ENCODE measurements at places on chromosomes 16 and 17.

- DNase-seq, result no peak
Measured at GRCh38 chr16:66678337-66678736, 18.2 kb downstream of the CMTM4 start.

GRCh38 chr17:37888881-37889280, 35.3 kb upstream of the TBC1D3K start:
- no peak for DNase-seq

DNA sequence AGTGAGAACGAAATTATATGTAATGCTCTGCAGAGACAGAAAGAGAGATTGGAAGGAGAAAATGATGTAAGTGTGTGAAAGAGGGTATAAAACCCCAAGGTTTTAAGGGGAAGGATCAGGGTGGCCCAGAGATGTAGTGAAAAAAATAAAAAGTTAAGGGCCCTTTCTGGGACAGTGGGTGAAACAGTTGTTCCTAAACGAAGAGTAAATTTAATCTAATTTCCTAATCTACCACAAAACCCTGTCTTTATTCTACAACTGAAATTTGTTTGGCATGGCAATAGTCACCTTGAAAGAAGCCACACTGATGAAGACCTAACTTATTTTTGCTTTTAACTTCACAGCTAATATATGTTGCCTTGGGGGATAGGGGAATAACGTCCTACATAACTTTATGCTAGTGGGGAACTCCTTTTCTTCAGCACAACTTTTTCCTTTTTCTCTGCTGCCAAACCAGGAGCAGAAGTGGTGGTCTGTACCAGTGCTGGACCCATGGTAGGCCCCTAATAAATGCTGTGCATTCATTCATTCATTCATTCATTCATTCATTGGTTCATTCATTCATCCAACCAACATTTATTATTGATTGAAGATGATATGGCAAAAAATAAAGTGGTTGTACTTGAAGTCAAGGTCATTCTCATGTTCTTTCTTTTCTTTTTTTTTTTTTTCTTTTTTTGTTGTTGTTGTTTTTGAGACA, 25.4 kb downstream of the CALCOCO2 start:
- no peak for DNase-seq

- no peak for DNase-seq
Measured at GRCh38 chr16:66713076-66713475, 16.5 kb upstream of the CMTM4 start.

GRCh38 chr16:61332461-61332860, 703.8 kb downstream of the CDH8 start:
- DNase-seq, result no peak

- DNase-seq, result no peak
Measured at GRCh38 chr16:51321251-51321650, 170.2 kb upstream of the SALL1 start.

- DNase-seq, result no peak
Measured at GRCh38 chr16:20839504-20839903, 33.2 kb downstream of the REXO5 start.

- DNase-seq, result no peak
Measured at GRCh38 chr17:28528327-28529012, 22.3 kb downstream of the FOXN1 start.

- DNase-seq, result no peak
Measured at GRCh38 chr17:3026125-3026855, 37.1 kb downstream of the OR1D5 start.

- DNase-seq, result no peak
Measured at GRCh38 chr16:351804-352520, 561 bp downstream of the AXIN1 start.

GRCh38 chr16:53912155-53912554, 208.2 kb downstream of the FTO start:
- DNase-seq, result no peak

GRCh38 chr17:79562931-79563210, 48.0 kb downstream of the RBFOX3 start:
- DNase-seq, result no peak

GRCh38 chr16:49502136-49502881, 128.7 kb downstream of the C16orf78 start:
- no peak for DNase-seq

DNA sequence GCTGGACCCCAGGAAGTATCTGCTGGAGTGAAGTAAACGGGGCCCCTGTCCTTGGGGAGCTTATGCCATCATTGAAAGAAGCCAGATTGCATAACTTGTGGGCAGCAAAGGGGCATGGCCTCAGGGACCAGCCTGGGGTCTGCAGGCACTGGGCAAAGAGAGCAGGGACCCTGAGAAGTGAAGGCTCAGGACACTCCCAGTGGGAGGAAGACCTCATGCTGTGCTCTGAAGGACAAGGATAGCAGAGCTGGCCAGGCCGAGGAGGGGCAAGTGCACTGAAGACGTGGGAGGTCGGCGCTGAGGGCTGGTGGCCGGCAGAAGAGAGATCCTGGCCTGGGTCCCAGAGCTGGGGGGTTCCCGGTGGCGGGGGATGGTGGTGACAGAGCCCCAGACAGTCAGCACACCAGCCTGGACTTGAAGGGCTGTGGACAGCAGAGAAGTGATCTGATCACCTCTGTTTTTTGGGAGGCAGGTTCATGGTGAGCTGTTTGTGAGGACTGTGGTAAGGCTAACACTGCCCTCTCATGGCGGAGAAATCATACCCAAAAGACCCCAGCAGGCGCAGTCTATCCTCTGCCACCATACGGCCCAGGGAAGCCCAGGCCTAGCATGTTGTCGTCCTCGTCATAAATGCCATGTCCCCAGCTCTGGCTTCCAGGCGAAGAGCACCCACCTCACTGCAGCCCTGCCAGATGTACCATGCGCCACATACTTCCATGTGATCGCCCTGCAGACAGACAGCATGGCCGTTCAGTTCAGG, 7.1 kb upstream of the CNP start:
- no peak for DNase-seq

DNA sequence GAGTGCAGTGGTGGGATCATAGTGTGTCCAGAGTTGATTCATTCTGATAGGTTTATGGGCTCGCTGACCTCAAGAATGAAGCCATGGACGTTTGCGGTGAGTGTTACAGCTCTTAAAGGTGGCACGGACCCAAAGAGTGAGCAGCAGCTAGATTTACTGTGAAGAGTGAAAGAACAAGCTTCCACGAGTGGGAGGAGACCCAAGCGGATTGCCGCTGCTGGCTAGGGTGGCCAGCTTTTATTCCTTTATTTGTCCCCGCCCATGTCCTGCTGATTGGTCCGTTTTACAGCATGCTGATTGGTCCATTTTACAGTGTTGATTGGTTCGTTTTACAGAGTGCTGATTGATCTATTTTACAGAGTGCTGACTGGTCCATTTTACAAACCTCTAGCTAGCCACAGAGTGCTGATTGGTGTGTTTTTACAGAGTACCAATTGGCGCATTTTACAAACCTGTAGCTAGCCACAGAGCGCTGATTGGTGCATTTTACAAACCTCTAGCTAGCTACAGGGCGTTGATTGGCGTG, 17.5 kb downstream of the CACNG4 start:
- DNase-seq, result no peak
